ENCODE measurements at places on chromosomes 4 and X.

- no peak for DNase-seq
Observed at GRCh38 chr4:105838082-105838481, 57.2 kb upstream of the NPNT start.

GRCh38 chr4:149158817-149159216 is 656.8 kb downstream of the IQCM start:
- DNase-seq: no peak

DNA sequence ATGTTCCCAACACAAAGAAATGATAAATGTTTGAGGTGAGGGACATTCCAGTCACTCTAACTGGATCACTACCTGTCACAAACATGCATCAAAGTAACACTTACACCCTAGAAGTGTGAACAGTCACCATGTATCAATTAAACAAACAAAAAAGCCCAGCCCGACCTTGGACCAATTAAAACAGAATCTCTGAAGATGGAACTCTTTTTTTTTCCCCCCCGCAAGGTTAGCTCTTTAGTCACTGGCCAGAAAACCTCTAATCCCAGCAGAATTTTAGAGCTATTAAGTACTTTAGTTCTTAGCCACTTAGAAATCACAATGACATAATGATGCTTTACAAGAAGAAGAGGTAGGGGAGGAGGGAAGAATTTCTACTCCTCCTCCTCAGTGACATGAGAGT is 154.5 kb downstream of the PALLD start:
- no peak for DNase-seq

DNA sequence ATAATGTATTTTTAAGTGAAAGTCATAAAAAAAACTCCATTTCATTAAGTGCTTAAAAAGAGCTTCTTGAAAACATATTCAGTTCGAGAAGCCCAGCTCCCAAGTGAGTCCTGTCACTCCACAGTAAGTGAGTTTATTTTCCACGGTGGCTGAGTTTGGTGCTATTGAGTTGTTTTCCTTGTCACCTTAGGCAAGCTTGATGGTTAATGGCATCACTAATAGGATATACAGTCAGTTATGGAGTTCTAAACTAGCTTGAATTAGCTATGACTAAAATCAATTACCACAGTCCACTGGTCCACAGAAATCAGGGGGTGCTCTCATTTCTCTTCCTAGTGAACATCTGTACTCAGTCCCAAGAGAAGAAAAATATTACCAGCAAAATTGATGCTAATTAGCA is 1526.2 kb upstream of the IGFBP7 start:
- no peak for DNase-seq

DNA sequence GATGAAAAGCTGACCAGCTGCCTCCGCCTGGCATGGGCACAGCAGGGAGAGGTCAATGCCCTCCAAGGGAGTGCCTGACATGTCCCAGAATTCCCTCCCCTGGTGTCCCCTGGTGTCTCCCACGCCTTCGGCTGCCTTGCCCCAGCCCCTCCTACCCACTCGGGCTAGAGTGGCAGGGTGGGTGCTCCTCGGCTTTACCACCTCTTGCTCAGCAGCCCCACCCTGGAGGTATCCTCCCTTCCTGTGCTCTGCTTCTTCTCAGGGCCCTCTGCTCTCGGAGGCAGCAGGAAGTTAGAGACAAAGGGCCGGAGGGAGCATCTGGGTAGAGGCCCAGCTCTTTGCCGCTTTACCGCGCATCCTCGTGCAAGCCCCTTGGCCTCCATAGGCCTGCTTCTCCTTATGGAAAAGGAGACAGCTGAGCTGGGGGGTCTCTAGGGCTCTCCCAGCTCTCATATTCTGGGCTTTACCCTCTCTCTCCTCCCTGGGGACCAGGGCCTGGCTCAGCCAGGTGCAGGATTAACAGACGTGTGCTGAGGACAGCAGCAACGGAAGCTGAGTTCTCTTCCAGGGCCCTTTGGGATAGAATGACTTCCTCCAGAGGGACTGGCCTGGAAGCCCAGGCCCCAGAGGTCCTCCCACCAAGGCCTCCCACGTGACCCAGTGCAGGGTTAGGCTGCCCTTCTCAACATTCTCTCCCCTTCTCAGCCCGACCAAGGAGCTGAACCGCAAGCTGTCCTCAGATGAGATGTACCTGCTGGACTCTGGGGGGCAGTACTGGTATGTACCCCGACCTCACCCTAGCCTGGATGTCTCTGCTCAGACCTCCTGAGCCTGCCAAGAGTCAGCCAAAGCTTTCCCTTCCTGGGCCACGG is 17.2 kb downstream of the XPNPEP2 start:
- peak; percentile 1 for DNase-seq

DNA sequence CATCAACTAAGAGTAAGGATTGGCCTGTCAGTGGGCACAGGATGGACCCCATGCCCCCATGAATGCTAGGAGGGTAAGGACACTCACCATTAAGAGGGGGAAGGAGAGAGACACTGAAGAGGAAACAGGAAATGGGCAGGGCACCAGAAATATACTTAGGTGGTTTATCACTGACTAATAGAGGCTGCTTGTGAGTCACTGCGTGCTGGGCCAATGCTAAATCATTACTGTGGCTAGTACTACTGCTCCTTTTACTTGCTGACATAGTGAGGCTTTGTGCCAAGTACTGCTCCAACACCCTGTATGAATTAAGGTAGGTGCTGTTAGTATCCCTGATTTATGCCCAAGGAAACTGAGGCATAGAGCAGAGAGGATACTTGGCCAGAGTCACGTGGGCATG is 130.4 kb upstream of the FRMPD4 start:
- no peak for DNase-seq

GRCh38 chr4:172813359-172813923 is 355.2 kb upstream of the GALNT7 start:
- DNase-seq: no peak

- no peak for DNase-seq
Observed at GRCh38 chrX:109463784-109464183, 18.1 kb downstream of the GUCY2F start.

DNA sequence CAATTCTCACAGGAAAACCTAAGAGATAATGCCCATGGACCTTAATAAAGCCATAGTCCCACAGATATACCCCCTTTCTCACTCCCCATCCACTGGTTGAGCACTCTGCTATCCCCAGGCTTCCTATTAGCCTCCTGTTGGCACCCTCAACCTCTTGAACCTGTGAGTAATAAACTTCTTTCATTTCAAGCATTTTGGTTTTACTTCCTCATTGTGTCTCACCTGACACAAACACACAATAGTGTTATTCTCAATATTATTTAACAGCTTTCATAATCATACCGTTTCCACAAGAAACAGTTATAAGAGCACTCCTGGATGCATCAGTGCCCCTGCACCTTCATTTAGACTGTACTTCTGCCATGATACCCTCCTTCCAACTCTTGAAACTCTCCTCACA is 56.8 kb downstream of the TRPC5 start:
- DNase-seq: no peak

- DNase-seq: no peak
Observed at GRCh38 chrX:104189837-104190236, 23.6 kb downstream of the FAM199X start.

DNA sequence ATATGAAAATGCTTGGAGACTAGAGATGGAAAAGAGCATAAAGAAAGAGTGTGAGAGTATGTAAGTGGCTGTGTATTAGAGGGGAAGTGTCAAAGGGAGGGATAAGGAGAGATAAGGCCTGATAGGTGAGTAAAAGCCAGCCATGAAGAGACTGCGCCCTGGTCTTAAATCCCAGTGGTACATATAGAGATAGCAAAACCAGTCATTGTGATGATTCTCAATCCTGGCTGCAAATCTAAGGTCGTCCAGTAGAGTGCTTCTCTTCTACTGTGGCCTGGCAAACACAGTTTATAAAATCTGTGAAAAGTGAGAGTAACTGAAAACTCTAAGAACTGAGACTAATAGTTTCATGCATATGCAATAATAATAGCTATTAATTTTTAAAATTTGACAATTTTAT is 86.9 kb downstream of the MAB21L2 start:
- no peak for DNase-seq

Measured in cerebellar cortex (tissue), 1 donor.